WTC11 (cell line): ENCODE measurements at places on chromosomes 12 and 14. TPM values are rescaled to one million over a fixed set of nuclear protein-coding genes. Genes with fewer than 3 reads are reported as not detected.

DNA sequence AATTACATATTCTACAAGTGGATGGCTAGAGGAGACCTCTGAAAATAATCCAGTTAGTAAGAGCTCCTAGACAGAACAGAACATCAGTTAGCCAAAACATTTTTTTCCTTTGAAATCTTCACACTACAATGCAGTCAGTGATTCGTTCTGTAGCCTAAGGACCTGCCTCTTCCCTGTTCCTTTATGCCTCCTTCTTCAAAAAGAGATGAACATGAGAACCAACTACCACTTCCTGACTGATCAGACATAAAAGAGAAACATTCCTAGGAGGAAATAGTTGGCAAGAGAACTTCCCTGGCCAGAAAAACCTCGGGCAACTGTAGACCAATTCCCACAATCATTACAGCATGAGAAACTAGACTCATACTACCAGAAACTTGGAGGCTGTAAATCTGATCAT is 29.4 kb downstream of the ITPR2 start:
- no peak overlapping the region for H3K4me3 ChIP-seq
- H3K4me1 ChIP-seq, result peaks cover 7% of the 10 kb centered on the region; the same call in 1 of the 2 replicates
- DNase-seq, result no peak
- no peaks in the 10 kb centered on the region for H3K36me3 ChIP-seq
- H3K27ac ChIP-seq, result no peak overlapping the region
- no peaks in the 10 kb centered on the region for H3K27me3 ChIP-seq

The SDSL gene
- total RNA-seq, result 0.41 to 0.96 TPM (median 0.52 TPM) in 3 replicates

GRCh38 chr12:90543841-90544240 is 411.1 kb downstream of the CCER1 start:
- H3K4me1 ChIP-seq, result peaks cover 4% of the 10 kb centered on the region
- no peaks in the 10 kb centered on the region for H3K36me3 ChIP-seq
- H3K27me3 ChIP-seq, result no peaks in the 10 kb centered on the region
- no peak for DNase-seq
- no peak overlapping the region for H3K27ac ChIP-seq
- no peak overlapping the region for H3K4me3 ChIP-seq

The ENO2 gene
- 118 to 170 TPM (median 165 TPM) in 3 replicates for total RNA-seq

- no peak for DNase-seq
- peaks cover 9% of the 10 kb centered on the region for H3K4me1 ChIP-seq
- no peak overlapping the region; the same call in 1 of the 2 replicates for H3K4me3 ChIP-seq
- H3K36me3 ChIP-seq, result no peaks in the 10 kb centered on the region
- H3K27ac ChIP-seq, result no peak overlapping the region
Measured at GRCh38 chr12:11500861-11501230, 105.5 kb upstream of the PRB2 start.

DNA sequence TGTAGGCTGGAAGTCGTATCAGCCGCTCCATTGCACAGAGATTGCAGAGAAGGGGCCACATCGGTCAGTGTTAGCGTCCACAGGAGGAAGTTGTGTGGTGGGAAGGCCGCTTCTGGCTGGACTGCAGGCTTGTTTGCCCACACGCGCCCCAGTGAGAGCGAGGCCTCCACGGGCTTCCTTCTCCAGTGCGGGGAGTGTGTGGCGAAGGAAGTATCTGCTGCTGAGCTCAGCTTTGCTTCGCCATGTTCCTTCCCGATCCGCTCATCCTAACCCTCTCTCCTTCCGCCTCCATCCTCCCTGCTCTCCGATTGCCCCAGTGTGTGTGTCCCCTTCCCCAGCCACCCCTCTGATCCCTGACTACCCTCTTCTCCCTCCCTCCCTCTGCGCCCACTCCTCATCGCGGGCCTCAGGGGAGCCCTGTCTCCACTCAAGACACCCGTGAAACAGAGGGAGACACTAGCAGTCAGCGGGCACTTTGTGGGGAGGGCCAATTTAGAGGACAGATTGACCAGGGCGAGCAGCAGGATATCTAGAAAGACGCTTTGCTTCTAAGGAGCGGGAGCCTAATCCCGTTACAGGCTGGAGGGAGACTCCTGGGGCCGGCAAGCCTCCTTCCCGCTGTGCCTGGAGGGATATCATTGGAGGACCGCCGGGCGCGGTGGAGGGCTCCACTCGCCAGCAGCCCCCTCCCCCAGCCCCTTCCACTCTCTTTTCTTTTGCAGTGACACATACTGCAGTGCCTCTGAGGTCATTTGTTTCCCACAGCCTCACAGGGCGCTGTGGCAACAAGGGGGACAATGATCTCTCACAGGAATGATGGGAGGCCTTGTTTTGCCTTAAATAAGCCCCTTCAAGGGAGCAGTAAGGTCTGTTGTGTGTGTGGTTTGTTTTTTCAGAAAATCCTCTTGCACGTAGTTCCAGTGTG is 428.8 kb downstream of the ZFP36L1 start:
- H3K4me1 ChIP-seq, result peaks cover 42% of the 10 kb centered on the region
- H3K27ac ChIP-seq, result peak overlapping the region; percentile 94
- H3K27me3 ChIP-seq, result peaks cover 5% of the 10 kb centered on the region; the same call in 1 of the 2 replicates
- H3K4me3 ChIP-seq, result peak overlapping the region; percentile 75
- no peaks in the 10 kb centered on the region for H3K36me3 ChIP-seq

The B4GALNT1 gene
- total RNA-seq, result 0.46 to 1.2 TPM (median 1.2 TPM) in 3 replicates

GRCh38 chr12:108712165-108712924 is 19.0 kb downstream of the CORO1C start:
- H3K4me1 ChIP-seq, result peaks cover 50% of the 10 kb centered on the region
- H3K4me3 ChIP-seq, result no peak overlapping the region
- no peak for DNase-seq
- 0 out of 2 replicates have a peak, but pooled peaks cover 2% of the 10 kb centered on the region for H3K36me3 ChIP-seq

The SLC5A8 gene
- 0.05 to 0.07 TPM in 2 of 3 replicates, not detected in the other for total RNA-seq

DNA sequence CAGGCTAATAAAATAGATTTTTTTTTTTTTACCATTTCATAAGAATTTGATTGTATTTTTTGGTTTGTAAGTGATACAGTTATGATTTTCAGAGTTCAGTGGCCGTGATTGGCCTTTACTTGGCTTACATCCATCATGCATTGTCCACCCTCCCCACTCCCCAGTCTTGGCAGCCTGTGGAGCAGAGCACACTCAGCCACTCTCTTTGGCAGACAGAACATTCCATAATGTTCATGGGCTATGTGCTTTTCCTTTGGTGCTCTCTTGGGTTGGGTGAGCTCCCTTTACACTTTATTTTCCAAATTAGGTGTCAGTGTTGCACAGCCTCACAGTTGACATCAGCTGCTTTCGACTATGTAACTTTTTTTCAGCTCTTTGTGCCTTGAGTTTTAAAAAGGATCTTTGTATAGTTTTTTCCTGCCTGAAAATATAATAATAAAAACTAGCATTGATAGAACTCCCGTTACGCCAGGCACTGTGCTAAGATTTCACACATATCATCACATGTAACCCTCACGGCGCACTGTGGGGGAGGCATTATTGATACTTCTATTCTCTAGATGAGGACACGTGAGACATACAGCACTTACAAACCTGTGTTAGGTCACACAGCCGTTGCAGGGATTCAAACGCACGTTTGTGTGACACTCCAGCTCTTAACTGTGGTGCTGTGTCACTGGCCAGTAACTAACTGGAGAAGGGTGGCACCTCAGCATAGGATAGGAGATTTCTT is 21.5 kb downstream of the SUDS3 start:
- no peak overlapping the region for H3K4me3 ChIP-seq
- H3K27ac ChIP-seq, result no peak overlapping the region
- no peaks in the 10 kb centered on the region for H3K27me3 ChIP-seq
- no peaks in the 10 kb centered on the region for H3K4me1 ChIP-seq
- DNase-seq, result no peak
- peaks cover 79% of the 10 kb centered on the region for H3K36me3 ChIP-seq

GRCh38 chr14:68898248-68899032 is 80.7 kb downstream of the ACTN1 start:
- no peak overlapping the region for H3K4me3 ChIP-seq
- no peaks in the 10 kb centered on the region for H3K4me1 ChIP-seq
- no peaks in the 10 kb centered on the region for H3K27me3 ChIP-seq
- H3K36me3 ChIP-seq, result peaks cover 65% of the 10 kb centered on the region

GRCh38 chr12:30794020-30794419 is 39.3 kb upstream of the CAPRIN2 start:
- H3K4me1 ChIP-seq, result peaks cover 62% of the 10 kb centered on the region
- DNase-seq, result no peak

- H3K4me3 ChIP-seq, result no peak overlapping the region
- no peak for DNase-seq
- H3K36me3 ChIP-seq, result peaks cover 14% of the 10 kb centered on the region
- H3K27me3 ChIP-seq, result no peaks in the 10 kb centered on the region; the same call in 1 of the 2 replicates
- peaks cover 51% of the 10 kb centered on the region for H3K4me1 ChIP-seq
Measured at GRCh38 chr12:7859552-7859951, 13.2 kb downstream of the SLC2A14 start.

The ARMH4 gene
- total RNA-seq, result 11.8 to 12.2 TPM (median 12.1 TPM) in 3 replicates

The SERPINA10 gene
- total RNA-seq, result 0.04 TPM in 1 of 3 replicates, not detected in the others

GRCh38 chr14:73988065-73988464 is 31.0 kb downstream of the ENTPD5 start:
- no peak overlapping the region for H3K27ac ChIP-seq
- peaks cover 3% of the 10 kb centered on the region for H3K4me1 ChIP-seq
- H3K36me3 ChIP-seq, result peaks cover 14% of the 10 kb centered on the region
- H3K4me3 ChIP-seq, result no peak overlapping the region
- no peaks in the 10 kb centered on the region for H3K27me3 ChIP-seq

The TMEM52B gene
- total RNA-seq, result not detected in 3 replicates

DNA sequence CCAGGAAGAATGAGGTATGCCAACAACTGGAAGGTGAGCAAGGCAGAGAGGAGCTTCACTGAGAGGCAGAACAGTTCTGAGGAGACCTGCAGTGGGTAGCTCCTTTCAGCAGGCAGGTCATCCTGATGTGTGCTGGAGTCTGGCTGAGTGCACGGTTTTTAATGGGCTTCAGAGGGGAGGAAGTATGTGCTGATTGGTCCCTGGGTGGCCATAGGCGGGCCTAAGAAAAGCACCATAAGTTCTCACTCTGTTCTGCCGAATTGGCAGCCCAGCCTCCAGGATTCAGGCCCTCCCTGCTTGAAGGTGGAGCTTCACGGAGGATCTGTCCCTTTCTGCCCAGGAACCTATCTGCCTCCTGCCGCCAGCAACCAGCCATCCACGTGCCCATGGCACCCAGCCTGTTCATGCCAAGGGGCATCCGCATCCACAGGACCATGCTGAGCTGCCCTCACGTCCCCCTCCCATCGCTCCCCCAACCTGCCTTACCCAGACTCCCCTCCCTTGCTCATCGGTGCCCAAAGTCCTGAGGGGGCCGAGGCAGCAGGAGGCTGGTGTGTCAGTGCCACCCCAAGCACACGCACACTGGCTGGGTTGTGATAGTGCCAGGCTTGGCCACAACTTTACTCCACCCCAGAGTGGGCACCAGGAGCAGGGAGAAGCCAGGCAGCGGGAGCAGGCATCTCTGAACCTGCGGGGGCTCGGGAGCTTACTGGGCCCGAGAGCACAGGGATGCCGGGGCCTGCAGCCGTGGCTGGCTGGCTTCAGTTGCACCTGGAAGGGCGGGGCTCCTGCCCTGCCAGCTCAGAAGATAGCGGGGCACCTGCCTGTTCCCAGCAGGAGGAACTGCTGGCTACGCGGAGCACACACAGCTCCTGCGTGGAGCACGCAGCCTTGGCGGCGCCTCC is 608.4 kb upstream of the FOXG1 start:
- DNase-seq, result no peak
- H3K27ac ChIP-seq, result no peak overlapping the region
- H3K4me3 ChIP-seq, result no peak overlapping the region
- no peaks in the 10 kb centered on the region for H3K27me3 ChIP-seq
- no peaks in the 10 kb centered on the region for H3K36me3 ChIP-seq
- no peaks in the 10 kb centered on the region for H3K4me1 ChIP-seq

DNA sequence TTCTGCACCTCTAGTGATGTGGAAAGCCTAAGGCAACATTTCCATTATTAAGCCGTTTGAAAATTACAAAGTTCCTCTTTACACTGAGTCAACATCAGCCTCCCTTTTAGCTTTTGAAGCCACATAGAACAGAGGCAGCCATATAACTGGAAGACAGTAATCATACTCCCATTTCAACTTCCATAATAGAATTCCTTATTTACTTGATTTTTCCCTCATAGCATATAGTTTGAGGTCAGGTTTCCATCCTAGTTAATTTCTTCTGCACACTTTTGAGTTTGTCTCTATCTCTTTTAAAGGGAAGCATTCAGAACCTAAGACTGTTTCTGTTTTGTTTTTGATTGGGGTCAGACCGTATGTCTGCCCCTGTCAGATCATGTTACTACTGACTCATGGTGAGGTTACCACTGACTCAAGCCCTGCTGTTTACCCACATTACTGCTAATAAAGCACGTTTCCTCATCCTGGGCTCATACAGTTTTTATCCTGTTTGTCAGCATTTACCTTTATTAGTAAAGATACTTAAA is 161.0 kb downstream of the SLC38A4 start:
- H3K27ac ChIP-seq, result no peak overlapping the region
- no peaks in the 10 kb centered on the region for H3K27me3 ChIP-seq
- no peak overlapping the region for H3K4me3 ChIP-seq
- H3K36me3 ChIP-seq, result peaks cover 22% of the 10 kb centered on the region
- H3K4me1 ChIP-seq, result peaks cover 50% of the 10 kb centered on the region

The FZD10 gene
- total RNA-seq, result 0.87 to 1.1 TPM (median 0.92 TPM) in 3 replicates

DNA sequence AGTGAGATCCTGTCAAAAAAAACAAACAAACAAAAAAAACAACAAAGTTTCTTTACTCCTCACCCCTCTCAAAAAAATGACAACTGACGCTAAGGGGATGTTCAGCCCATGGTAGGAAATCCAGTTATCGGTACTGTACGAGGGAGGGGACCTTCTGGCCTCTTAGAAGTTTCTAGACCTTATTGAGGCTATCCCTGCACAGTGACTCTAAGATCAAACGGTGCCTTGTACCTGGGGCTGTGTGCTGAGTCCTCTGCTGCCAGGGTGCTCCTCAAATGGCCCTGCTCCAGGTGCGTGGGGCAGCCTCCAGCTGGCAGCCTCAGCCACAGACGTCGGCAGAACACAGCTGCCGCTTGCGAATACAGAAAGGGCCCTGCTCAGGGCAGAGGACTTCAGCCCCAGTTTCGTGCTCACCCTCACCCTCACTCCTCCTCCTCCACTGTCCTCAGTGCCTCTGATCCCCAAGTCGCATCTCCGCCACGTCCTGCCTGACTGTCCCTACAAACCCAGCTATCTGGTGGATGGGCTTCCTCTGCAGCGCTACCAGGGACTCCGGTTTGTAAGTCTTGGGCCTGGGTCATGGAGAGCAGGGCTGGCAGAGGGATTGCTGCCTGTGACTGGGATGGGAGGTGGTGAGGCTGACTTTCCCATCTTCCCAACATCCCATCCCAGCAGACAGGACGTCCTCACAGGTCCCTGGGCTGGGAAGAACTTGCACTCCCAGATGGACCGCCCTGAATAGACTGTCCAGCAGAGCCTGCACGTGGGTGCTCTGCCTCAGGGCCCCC is 90.9 kb downstream of the B4GALNT3 start:
- H3K4me1 ChIP-seq, result no peaks in the 10 kb centered on the region; the same call in 1 of the 2 replicates
- H3K36me3 ChIP-seq, result peaks cover 7% of the 10 kb centered on the region
- H3K27ac ChIP-seq, result no peak overlapping the region
- DNase-seq, result no peak

- peaks cover 10% of the 10 kb centered on the region for H3K36me3 ChIP-seq
- 0 out of 2 replicates have a peak, but pooled peaks cover 3% of the 10 kb centered on the region for H3K4me1 ChIP-seq
- DNase-seq, result no peak
- H3K27ac ChIP-seq, result no peak overlapping the region
Measured at GRCh38 chr12:17414596-17414995, 675.4 kb downstream of the RERGL start.

GRCh38 chr14:55758796-55759195 is 178.8 kb downstream of the KTN1 start:
- no peak for DNase-seq
- H3K27me3 ChIP-seq, result no peaks in the 10 kb centered on the region

- H3K36me3 ChIP-seq, result no peaks in the 10 kb centered on the region
- no peak overlapping the region for H3K27ac ChIP-seq
- H3K4me1 ChIP-seq, result 0 out of 2 replicates have a peak, but pooled peaks cover 3% of the 10 kb centered on the region
- DNase-seq, result no peak
Measured at GRCh38 chr14:97329701-97330100, 532.5 kb downstream of the VRK1 start.

GRCh38 chr14:68471029-68471963 is 321.6 kb downstream of the ZFP36L1 start:
- no peak overlapping the region; the same call in 1 of the 2 replicates for H3K4me3 ChIP-seq
- DNase-seq, result peak; percentile 43
- H3K4me1 ChIP-seq, result peaks cover 76% of the 10 kb centered on the region
- no peaks in the 10 kb centered on the region for H3K27me3 ChIP-seq
